ENCODE measurements at places on chromosomes 7 and 10.

- no peak for DNase-seq
Measured at GRCh38 chr7:111829221-111829620, 266.9 kb upstream of the IMMP2L start.

GRCh38 chr7:3336042-3336665, 35.1 kb downstream of the SDK1 start:
- no peak for DNase-seq

DNA sequence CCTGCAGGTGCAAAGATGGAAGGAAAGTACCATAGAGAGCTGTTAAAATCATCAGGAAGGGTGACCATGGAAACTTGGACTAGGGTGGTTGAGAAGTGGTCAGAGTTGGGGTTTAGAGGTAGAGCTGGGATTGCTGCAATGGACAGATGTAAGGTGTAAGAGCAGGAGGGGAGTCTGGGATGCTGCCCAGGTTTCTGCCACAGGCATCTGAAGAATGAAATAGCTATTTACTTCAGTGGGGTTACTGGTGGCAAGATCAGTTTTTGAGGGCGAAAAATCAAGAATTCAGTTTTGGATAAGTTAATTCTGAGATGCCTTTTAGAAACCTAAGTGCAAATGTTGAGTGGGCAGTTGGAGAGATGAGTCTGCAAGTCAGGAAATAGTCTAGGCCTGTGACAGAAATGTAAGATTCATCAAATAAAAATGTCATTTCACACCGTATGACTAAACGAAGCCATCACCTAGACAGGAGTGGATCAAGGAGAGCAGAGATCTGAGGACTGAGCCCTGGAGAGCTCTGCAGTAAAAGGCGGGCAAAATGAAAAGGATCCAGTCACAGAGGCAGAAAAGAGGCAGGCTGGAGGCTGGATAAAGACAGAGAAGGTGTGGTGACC, 22.7 kb upstream of the TOMM7 start:
- DNase-seq: no peak

- no peak for DNase-seq
Measured at GRCh38 chr7:147586526-147586925, 1004.0 kb upstream of the C7orf33 start.

- DNase-seq: no peak
Measured at GRCh38 chr7:154865984-154866685, 136.8 kb downstream of the PAXIP1 start.

DNA sequence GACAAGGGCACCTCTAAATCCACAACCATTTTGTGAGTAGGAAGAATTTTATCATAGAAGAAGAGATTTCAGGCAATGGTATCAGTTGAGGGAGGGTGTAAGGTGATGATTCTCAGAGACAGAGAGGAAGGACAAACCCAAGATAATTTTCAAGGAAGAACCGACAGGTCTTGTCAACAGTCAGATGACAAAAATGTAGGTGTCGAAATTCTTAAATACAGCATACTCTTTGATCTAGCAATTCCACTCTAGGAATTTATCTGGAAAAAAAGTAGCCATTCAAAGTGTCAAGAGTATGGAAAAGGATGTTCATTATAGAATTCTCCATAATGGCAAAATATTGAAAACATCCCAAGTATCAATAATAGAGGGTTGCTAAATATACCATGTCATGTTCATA, 14.2 kb upstream of the PDLIM1 start:
- no peak for DNase-seq

DNA sequence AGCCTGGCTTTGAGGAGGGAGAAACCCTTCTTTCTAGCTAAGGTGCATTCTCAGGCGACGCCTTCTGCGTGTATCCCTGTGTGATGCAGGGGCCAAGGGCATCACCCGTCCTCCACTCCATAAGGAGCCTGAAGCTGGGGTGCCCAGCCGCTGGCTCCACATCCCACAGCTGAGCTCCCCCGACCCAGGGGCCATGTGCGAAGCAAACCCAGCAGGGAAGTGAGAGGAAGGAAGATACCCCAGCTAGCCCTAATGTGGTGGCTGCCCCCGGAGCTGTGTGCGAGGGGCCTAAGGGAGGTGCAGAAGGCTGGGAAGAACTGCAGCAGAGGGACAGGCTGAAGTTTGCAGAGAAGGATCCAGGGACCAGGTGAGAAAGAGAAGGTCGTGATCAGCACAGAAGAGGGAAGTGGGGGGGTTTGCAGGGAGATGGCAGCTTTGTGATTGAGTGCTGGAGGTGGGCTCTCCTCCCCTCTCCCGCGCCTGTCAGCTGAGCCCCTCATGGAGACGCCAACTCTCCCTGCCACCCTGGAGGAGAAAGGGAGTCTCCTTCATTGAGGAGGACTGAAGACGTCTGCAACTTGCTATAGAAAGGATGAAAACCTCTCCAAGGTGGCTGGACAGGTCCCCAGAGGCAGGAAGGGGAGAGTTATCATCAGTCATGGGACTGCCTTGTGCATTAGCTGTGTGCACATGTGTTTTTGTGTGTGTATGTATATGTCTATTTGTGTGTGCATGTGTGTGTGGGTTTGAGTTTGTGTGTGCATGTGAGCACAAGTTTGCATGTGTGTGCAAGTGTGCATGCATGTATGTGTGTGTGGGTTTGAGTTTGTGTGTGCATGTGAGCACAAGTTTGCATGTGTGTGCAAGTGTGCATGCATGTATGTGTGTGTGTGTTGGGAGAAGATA, 3.5 kb upstream of the CALML5 start:
- no peak for DNase-seq

GRCh38 chr7:20164425-20165145, 52.6 kb downstream of the MACC1 start:
- DNase-seq: no peak
